ENCODE measurements at places on chromosomes 16 and 17.

DNA sequence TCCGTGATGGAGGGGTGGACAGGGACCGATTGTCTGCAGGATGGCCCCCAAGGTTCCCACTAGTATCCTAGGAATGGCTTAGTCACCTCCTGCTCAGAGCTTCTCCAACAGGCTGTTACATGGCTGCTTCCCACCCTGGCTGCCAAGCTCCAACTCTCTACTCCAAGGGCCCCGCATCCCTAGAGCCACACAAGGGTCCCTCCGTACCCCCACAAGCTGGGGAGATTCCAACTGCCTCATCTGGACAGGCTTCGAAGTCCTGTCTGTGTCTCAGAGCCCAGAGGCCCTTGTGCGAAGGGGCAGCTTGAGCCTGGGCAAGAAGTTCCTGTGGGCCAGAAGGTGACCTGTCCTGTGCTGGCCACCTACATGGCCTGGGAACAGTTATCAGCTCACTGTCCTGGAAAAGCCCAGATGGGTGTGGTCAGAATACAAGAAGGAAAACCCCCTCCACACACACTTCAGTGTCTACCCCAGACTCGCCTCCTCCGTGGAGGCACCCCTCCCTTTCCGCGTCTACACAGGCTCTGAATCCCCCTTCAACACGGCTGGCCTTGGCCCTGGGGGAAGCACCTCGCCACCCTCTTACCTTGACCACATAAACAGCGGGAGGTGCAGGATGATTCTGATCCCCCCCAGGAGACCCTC lies 586 bp downstream of the MEAK7 start:
- DNase-seq: no peak

DNA sequence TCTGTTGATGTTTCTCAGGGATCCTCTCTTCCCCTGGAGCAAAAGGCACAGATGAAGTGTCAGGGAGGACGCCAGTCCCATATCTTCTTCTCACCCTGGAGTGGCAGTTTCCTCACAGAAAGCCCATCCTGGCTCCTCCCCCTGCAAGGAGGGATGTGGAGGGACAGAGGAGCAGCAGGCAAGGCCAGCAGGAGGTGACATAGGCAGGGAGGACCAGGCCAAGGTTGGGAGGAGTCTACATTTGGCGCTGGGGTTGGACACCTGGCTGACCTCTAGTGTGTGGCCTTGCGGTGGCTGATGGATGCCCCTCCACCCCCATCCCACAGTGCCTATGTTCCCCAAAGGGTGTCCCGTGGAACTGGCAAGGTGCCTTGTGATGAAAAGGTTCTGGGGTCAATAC lies 125.4 kb downstream of the SEC14L1 start:
- DNase-seq: no peak

DNA sequence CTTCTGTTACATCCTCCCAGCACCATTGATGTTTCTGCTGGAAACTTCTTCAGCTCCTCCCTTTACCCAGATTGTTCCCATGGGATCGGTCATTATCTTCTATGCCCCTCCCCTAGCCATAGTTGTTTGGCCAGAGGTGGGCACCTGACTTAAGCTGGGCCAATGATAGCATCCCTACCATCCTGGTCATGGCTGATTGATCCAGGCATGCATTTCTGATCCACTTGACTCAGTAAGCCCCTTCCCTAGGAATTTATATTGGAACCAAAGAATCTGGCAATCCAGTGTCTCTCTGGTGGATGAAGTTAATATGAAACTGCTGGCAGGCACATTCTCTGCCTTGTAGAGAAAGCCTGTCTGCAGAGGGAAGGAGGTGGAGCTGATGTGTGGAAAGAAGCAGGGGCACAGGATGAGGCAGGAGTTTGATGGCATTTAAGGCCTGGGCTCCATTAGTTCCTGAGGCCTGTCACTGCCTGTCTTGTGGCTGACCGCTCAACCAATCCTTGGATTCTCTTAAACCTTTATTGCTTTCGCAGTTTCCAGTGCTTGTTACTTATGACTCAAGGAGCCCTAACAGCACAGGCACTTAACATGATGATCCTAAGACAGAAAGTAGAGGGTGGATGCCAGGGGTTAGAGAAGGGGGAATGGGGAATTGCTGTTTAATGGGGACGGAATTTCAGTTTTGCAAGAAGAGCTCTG lies 152.4 kb downstream of the ABCC12 start:
- no peak for DNase-seq

- peak; percentile 68 for DNase-seq
These were observed 1.8 kb downstream of the ZNRF1 start for GRCh38 chr16:75000481-75001081.

- DNase-seq: no peak
These were observed 10.8 kb downstream of the IGFBP4 start for GRCh38 chr17:40453881-40454612.

- peak; percentile 54 for DNase-seq
These were observed 22.2 kb downstream of the CLEC19A start for GRCh38 chr16:19307587-19308241.

DNA sequence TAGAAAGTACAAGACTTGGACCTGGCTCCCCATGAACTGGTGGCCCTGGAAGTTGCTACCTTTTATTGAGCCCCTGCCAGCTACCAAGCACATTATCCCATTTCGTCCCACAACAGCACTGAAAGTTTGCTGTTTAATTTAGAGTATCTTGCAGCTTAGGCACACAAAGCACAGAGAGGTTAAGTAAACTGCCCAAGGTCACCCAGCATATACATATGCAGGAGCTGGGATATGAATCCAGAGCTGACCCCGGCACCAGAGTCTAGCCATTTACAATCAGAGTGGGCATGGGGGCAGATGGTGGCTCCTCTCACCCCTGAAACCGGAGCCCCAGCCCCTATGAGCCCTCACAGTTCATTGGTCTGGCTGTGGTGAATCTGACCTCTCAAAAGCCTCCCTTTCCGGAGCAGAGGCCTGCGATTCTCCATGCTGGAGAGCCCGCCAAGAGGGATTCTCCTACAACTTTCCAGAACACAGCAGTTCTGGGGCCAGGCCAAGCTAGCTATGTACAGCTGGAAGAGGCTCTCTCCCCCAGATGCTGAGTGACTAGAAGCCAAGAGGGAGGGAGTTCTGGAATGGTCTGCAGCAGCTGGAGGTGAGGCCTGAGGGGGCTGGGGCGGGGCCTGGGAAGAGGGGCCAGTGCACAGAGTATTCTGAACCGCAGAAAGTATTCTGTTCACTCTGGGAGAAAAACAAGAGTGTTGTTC lies 58.3 kb downstream of the SREBF1 start:
- no peak for DNase-seq

DNA sequence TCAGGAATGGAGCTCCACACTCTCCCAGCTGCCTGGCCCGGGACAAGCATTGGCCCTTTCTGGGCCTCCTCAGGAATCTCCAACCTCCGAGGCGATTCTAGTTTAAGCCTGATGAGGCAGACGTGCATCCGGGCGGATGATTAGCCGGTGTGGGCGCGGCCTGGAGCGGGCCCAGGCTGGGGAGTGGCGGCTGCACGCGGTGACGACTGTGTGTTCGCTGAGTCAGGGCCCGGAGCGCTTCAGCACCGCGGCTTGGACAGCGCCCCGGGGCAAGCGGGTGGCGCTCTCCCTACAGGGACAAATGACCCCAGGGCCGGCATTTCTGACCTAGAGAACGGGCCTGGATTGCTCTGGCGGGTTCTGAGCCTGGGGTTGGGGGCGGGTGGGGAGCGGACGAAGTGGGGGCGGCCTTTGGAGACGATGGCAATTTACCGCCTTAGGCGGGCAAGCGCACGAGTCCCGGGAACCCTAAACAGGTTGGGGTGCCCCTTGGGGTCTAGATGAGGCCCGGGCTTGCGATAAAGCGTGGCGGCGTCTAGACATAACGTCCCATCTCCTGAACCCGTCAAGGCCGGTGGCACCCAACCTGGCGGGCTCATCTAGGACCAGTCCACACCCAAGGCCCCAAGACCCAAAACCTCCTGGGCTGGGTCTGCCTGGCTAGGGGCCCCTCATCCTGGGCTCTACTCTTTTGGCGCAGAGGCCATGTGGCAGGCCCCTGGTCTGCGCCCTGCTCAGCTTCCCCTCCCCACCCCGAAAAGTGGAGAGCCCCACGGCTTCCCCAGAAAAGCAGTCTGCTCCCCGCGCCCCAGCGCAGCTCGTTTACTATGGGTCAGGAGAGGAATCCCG lies 22.3 kb upstream of the ZNHIT3 start:
- peak; percentile 93 for DNase-seq

DNA sequence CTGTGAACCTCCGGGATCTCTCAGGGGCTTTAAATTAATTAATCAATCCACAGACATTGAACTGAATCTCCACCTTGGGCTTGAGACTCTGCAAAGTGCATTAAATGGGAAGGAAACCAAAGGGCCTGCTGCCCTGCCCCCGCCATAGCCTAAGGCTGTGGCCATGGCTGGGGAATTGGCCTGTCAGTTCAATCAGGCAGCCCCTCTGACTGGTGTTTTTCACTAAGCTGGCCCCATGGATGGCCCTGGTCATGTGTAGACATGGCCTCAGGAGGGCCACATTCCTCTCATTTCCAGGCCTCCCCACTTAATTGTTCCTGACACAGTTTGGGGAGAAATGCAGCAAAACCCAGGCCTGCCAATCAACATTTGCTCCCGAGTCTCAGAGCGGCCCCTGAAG lies 499.8 kb downstream of the WWOX start:
- no peak for DNase-seq

GRCh38 chr17:4766723-4767122 lies 5.0 kb upstream of the TM4SF5 start:
- no peak for DNase-seq

DNA sequence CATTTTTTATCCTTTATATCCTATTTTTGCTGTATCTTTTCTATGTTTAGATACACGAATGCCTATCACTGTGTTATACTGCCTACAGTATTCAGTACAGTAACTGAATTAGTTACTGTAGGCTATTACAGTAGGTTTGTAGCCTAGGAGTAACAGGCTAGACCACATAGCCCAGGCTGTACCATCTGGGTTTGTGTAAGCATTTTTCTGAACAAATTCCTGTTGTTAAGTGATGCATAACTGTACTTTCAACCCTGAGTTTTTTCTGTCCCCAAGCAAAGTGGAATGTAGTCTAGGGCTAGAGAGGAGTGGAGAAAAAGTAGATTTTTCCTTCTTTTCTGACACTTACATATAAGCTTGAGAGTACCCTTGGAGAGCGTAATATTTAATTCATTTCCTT lies 282.1 kb downstream of the HS3ST3B1 start:
- no peak for DNase-seq

DNA sequence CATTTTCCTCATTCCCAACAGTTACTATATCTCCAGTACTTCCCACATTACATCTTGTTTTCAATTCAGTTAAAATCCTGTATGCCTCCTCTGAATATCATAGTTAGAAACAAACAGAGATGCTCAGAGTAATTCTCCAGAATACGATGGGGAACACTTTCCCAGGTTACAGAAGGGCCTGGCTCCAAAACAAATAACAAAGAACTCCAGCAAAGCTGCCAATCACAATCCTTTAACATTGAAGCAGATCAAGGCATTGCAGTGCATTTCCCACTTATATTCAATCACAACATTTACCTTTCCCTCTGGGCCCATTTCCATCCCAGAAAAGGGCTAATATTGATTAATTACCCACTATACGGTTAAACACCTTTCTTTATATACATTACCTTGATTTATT lies 29.4 kb upstream of the PMFBP1 start:
- DNase-seq: no peak

- DNase-seq: peak; percentile 49
These were observed 78.3 kb downstream of the RPA1 start for GRCh38 chr17:1907909-1908698.

GRCh38 chr17:66304304-66305174 lies 2.1 kb downstream of the PRKCA start:
- DNase-seq: no peak

- peak; percentile 39 for DNase-seq
These were observed 604 bp upstream of the ZC3H18 start for GRCh38 chr16:88569614-88569984.

DNA sequence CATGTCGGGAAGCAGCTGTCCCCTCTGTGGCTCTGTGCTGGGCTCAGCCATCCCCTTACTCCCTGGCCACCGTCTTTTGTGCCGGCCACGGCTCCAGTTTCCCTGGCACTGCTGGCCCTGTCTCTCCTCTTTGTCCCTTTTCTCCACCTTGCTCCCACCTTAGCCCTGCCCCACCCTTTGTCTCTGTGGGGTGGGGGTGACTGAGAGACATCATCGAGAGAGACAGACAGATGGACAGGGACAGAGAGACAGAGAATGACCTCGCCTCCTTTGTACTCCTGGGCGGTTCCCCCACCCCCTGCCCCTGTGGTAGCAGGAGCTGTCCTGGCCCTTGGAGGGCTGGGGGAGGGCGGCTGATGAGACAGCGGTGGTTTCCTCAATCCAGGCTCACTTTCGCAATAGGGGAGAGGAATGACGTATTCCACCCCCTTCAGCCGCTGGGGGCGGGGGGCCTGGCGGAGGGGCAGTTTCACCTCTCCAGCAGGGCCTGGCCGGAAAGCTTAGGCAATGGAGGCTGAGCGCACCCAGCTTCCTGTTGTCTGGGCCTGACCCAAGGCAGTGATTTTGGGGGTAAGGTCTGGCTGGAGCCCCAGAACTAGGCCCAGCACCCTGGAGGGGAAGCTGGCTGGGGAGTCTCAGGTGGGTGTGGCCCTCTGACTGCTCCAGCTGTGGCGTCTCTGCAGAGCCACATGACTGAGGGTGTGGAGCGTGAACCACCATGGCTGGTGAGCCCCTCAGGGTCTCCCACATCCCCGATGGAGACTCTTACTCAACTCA lies 7.3 kb downstream of the FMNL1 start:
- DNase-seq: peak; percentile 93

DNA sequence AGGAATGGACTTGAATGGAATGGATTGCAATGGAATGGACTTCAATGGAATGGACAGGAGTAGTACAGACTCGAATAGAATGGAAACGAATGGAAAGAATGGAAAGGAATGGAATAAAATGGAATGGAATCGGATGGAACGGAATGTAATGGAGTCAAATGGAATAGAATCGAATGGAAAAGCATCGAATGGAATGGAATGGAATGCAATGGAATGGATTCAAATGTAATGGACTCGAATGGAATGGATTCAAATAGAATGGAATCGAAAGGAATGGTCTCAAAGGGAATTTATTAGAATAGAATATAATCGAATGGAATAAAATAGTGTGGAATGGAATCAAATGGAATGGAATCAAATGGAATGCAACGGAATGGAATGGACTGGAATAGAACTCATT lies 484.9 kb upstream of the WSB1 start:
- DNase-seq: no peak

GRCh38 chr16:11379420-11379819 lies 34.2 kb downstream of the RMI2 start:
- DNase-seq: no peak

- DNase-seq: no peak
These were observed 557.4 kb upstream of the ZFHX3 start for GRCh38 chr16:73605309-73605708.

GRCh38 chr17:61073799-61074513 lies 325.7 kb upstream of the TBX2 start:
- no peak for DNase-seq
